Glutamatergic neuron (in vitro differentiated cells): ENCODE measurements at places on chromosomes 16 and 17. TPM values are rescaled to one million over a fixed set of nuclear protein-coding genes. Genes with fewer than 3 reads are reported as not detected.

Gene ASPHD1
- total RNA-seq = 56.4 TPM

Gene CCL18
- total RNA-seq = not detected

Gene NPIPA3
- 3.3 TPM for total RNA-seq

Gene P2RX1
- total RNA-seq = 2.1 TPM

Gene DOC2A
- 4.2 TPM for total RNA-seq

Gene P4HB
- total RNA-seq = 259 TPM

Gene HSPB9
- 0.44 TPM for total RNA-seq

Gene RNF227
- total RNA-seq = 0.49 TPM

Gene ABCC6
- total RNA-seq = 2.7 TPM

Gene SALL1
- 35.7 TPM for total RNA-seq

Gene SSTR5
- total RNA-seq = 1.3 TPM

Gene KRTAP2-3
- not detected for total RNA-seq

Gene BRICD5
- 30.2 TPM for total RNA-seq

Gene SULT1A3
- total RNA-seq = 15.8 TPM

Gene LRRC46
- total RNA-seq = 1.3 TPM

Gene ABCC3
- total RNA-seq = not detected

Gene NME1
- total RNA-seq = 125 TPM

Gene TTYH2
- 121 TPM for total RNA-seq

Gene TP53TG3C
- not detected for total RNA-seq

Gene OR3A2
- total RNA-seq = 2.6 TPM

Gene SLFN13
- total RNA-seq = 0.96 TPM

Gene FOXN1
- total RNA-seq = not detected

Gene CHMP1A
- total RNA-seq = 96.3 TPM

Gene AURKB
- total RNA-seq = 17.3 TPM

Gene PLLP
- not detected for total RNA-seq

Gene CDRT15
- total RNA-seq = not detected

Gene ACAP1
- not detected for total RNA-seq

Gene C1QTNF1
- 0.15 TPM for total RNA-seq

Gene ABCA8
- total RNA-seq = not detected

Gene TEDC2
- 21.1 TPM for total RNA-seq

Gene OVCA2
- total RNA-seq = 16.3 TPM
